ENCODE measurements at places on chromosomes 12 and 14.

DNA sequence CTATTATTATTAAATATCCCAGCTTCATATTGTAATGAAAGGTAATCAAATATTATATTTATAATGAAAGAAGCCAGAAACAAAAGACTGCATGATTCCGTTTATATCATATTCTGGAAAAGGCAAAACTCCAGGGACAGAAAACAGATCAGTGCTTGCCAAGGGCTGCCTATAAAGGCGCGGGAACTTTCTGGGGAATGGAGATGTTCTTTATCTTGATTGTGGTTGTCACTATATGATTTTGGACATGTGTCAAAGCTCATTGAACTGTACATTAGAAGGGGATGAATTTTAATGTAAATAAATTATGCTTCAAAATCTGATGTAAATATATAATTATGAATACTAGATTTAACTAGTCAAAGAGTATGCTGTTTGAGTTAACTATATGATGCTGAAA is 115.4 kb upstream of the KRAS start:
- DNase-seq = no peak

- no peak for DNase-seq
These were observed 69.9 kb downstream of the PLXNC1 start for GRCh38 chr12:94218233-94218632.

DNA sequence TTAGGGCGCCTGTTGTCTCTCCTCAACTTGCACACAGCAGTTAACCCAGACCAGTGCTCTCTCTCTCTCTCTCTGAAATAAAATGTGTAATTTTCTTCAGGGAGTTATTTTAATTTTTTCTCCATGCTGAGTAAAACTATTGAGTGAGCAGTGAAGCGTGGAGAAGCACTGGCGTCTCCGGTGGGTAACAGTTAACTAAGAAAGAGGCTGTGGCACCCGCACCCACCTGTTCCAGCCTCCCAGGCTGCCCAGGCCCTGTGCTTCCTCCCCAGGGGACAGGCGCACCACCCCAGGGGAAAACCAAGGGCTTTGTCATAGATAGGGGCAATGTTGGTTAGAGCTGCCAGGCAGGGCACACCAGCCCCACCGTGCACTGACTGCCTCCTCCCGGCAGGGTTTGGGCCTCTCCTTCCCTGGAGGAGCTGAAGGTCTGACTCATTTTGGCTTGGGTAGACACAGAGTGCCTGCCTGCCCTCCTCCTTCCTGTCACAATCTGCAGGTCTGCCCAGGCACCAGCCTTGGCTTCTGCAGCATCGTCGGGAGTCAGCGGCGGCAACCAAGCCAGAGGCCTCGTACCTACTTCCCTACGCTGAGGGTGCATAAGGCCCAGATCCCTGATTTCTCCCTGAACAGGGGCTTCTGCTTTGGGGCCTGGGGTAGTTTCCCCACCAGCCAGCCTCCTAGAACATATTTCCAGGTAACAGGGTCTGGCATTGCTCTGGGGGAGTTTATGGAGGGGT is 3.9 kb downstream of the HOXC5 start:
- peak; percentile 61 for DNase-seq

DNA sequence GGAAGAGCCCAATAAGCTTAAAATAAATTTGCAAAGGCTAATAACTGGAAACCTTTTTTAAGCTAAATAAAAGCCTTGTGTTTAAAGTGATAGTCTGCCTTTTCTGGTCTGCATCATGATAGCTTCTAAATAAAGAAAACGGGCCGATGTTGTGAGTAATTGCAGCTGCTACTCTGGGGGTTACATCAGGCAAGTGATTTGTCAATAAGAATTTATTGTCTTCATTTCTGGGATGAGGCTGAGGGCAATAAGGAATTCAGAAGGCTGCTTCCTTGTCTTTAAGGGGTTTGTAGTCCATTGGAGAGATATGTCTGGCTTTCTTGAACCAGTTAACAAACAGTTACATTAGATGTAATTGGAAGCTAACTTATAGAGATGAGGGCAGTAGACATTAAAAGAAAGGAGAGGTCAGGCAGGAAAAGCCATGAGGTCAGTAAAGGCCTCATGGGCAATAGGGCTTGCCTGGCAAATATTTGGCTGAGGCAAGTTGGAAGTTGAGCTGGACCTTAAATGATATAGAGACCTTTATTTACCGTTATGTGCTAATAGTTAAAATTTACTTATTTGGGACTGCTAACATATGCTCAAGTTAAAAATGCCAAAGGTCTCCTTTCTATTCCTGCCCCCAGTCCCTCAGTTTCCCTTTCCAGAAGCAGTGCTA is 85.0 kb downstream of the CRADD start:
- DNase-seq = no peak

GRCh38 chr14:97441740-97442362 is 644.7 kb downstream of the VRK1 start:
- DNase-seq = no peak

- no peak for DNase-seq
These were observed 1.4 kb upstream of the PTPRO start for GRCh38 chr12:15320881-15321280.

DNA sequence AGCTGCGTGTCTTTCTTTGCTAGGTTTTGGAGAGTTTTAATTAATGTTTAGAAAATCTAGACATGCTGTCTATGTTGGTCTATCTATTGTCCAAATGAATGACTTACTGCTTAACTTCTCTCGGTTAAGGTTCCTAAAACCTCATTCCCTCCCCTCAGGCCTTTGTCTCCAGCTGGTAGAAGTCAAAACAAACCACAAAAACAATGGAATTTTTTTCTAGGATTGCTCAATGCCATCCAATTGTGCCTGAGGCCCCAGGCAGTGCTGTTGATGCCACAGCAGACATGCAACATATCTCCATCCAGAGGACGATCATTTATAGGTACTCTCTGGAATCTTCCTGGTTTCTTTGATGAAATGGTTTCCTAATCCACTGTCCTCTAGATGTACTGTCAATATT is 448.2 kb upstream of the TBX3 start:
- no peak for DNase-seq

GRCh38 chr12:131282292-131283080 is 328.8 kb downstream of the ADGRD1 start:
- no peak for DNase-seq

- DNase-seq = no peak
These were observed 215.2 kb downstream of the ERC1 start for GRCh38 chr12:1206118-1206734.

GRCh38 chr14:97149775-97150174 is 352.6 kb downstream of the VRK1 start:
- no peak for DNase-seq

GRCh38 chr14:33432407-33433023 is 493.8 kb downstream of the NPAS3 start:
- peak; percentile 14 for DNase-seq
